ENCODE measurements at places on chromosomes 2 and 18.

- no peak for DNase-seq
Measured at GRCh38 chr18:8153887-8154583, 455.2 kb upstream of the RAB12 start.

GRCh38 chr18:38481576-38481975 is 916.0 kb upstream of the CELF4 start:
- DNase-seq: no peak

DNA sequence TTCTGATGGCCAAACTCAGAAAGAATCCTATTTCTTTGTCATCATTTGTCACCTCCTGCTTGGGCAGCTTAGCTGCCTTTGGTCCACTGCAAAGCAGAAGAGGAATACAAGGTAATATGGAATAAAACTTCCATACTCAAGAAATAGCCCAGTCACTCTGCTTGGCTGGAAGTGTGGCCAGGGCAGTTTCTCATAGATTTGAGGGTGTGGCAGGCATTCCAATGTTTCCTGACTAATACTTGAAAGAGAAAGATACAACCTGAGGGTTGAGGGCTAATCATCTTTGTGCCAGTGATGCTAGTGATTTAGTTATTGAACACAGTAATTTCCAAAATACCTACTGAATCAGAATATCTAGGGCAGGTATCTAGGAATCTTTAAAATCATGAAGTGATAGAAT is 83.1 kb downstream of the FAM161A start:
- no peak for DNase-seq

- DNase-seq: no peak
Measured at GRCh38 chr18:45068400-45069094, 387.9 kb downstream of the SETBP1 start.

GRCh38 chr18:11761553-11761952 is 72.5 kb downstream of the GNAL start:
- no peak for DNase-seq

GRCh38 chr18:64919971-64920570 is 771.2 kb upstream of the LINC00305 start:
- DNase-seq: no peak

- DNase-seq: no peak
Measured at GRCh38 chr2:43052204-43052943, 174.0 kb downstream of the ZFP36L2 start.

DNA sequence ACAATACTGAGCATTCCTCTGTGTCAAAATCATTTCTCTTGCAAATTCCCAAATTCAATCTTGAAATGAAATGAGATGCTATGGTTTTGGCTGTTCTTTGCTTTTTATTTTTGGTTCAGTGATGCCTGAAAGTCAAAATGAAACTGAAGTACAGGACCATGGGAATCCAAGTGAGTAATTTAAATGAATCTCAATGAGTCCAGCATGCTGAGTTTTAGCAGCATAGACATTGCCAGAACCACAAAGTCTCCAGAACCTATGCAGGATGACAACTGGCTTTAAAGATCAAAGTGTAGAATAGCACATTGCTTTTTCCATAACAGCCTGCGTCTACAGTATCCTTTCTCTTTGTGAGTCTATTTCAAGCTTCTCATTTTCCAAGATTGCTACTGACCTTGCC is 1050.7 kb upstream of the PIK3C3 start:
- no peak for DNase-seq

- DNase-seq: no peak
Measured at GRCh38 chr18:58338961-58339592, 289.8 kb downstream of the ALPK2 start.

GRCh38 chr18:63368611-63369010 is 1.6 kb upstream of the KDSR start:
- no peak for DNase-seq

GRCh38 chr2:198101688-198102087 is 297.3 kb downstream of the PLCL1 start:
- no peak for DNase-seq
